ENCODE measurements at places on chromosomes 7 and 10. TPM values are rescaled to one million over a fixed set of nuclear protein-coding genes. Genes with fewer than 3 reads are reported as not detected.

HOGA1 gene
- total RNA-seq = 1.4 TPM

FAM25C gene
- not detected for total RNA-seq

HERPUD2 gene
- total RNA-seq = 31.3 TPM

NEURL1 gene
- total RNA-seq = under 0.01 TPM

HOXA4 gene
- total RNA-seq = 2.0 TPM

GIMAP2 gene
- total RNA-seq = 0.43 TPM

MYL10 gene
- total RNA-seq = not detected

IFIT1B gene
- not detected for total RNA-seq

GCK gene
- 1.4 TPM for total RNA-seq

PSD gene
- total RNA-seq = 3.7 TPM

NUP205 gene
- total RNA-seq = 38.8 TPM

TUBAL3 gene
- total RNA-seq = not detected

CFAP70 gene
- 1.2 TPM for total RNA-seq

MMP21 gene
- not detected for total RNA-seq

TMEM176B gene
- total RNA-seq = not detected

FAM241B gene
- total RNA-seq = 0.39 TPM

AUTS2 gene
- total RNA-seq = 4.9 TPM

PNLIPRP2 gene
- total RNA-seq = not detected

GALNT17 gene
- total RNA-seq = 0.13 TPM

Measured in smooth muscle cell of the pulmonary artery (primary cell).